ENCODE measurements at places on chromosomes 12 and 14. TPM values are rescaled to one million over a fixed set of nuclear protein-coding genes. Genes with fewer than 3 reads are reported as not detected.

- H3K4me3 ChIP-seq: no peak overlapping the region
- no peaks in the 10 kb centered on the region for H3K36me3 ChIP-seq
- no peak for DNase-seq
- H3K27me3 ChIP-seq: no peaks in the 10 kb centered on the region
- no peak overlapping the region for H3K27ac ChIP-seq
These were observed 38.8 kb downstream of the MDM1 start for GRCh38 chr12:68293347-68293746.

DNA sequence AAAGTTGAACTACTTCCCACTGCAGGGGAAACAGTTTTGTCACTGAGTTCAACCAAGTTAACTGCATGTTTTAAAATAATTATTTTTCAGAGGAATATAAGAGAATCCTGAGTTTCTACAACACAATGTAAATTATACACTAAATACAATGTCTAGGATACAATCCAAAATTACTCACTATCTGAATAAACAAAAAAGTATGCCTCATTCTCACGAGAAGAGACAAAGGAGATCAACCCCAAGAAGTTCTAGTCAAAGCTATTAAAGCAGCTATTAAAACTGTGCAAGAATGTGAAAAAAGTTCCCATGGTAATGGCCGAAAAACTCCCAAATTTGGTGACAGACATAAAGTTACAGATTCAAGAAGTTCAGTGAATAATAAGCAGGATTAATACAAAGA is 8.8 kb upstream of the KCNK13 start:
- no peak overlapping the region for H3K4me3 ChIP-seq
- H3K27ac ChIP-seq: no peak overlapping the region
- H3K4me1 ChIP-seq: no peaks in the 10 kb centered on the region
- H3K27me3 ChIP-seq: no peaks in the 10 kb centered on the region
- no peak for DNase-seq

Gene DTX1
- total RNA-seq: 3.7 TPM

Gene EPYC
- not detected for total RNA-seq
